ENCODE measurements at places on chromosomes 2 and 18.

DNA sequence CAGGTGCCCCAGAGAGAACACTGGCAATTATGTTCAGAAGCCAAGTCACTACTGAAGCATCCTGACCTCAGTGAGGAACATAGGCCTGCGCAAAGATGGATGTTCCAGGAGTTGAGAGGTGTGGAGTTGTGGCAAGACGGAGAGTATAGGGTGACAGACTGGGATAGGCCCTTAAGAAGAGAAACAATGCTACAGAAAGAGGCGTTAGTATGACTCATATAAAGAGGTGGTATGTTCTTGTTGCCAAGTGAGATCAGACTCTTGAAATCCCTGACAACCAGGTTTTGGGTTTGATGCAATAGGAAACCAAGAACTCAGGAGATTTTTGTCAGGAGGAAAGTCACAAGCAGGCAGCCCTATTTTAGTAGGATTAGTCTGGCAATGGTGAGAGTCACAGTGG, 185.6 kb downstream of the RIT2 start:
- DNase-seq: no peak

DNA sequence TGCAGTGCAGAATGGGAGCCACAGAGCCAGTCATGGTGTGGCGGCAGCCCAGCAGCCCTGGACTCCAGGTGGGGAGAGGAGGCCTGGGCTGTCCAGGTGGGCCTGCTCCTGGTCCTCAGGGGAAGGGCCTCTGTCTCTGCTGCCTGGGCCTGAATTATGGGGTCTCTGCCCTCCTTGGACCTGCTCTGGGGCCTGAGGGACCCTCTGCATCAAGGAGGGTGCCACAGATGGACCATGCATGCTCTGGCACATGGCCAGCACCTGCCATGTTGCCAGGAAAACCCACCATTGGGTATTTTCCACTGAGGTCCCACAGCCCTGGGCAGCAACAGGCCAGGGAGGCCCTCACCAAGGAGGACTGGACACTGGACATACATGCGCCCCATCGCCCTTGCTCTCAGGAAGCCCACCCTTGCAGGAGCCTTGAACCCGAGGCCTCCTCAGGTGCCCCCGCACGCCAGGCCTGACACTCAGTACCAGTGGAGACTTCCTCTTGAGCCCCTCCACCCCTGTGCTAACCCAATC, 107.1 kb downstream of the NDUFA10 start:
- DNase-seq: no peak

GRCh38 chr2:162092658-162093556, 18.9 kb upstream of the DPP4 start:
- DNase-seq: no peak

- no peak for DNase-seq
Observed at GRCh38 chr2:86231680-86232372, 32.6 kb downstream of the MRPL35 start.

- DNase-seq: no peak
Observed at GRCh38 chr2:239822146-239822831, 202.9 kb downstream of the NDUFA10 start.

DNA sequence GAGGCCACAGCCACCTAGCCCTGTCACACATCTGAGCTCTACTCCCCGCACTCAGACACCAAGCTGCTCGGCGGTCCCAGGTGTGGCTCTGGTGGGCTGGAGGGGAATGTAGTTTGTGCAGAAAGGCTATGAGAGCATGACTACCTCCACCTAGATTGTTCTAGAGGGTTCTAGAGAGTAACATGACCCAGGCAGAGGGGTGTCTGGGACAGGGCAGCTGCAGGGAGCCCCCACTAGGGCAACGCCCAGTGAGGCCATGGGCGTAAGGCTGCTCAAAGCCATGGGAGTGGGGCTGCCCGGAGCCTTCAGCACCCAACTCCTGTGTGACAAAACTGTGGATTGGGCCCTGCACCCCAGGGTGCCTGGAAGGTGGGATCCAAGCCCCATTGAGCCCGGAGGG, 511.4 kb upstream of the MYT1L start:
- DNase-seq: no peak

- no peak for DNase-seq
Observed at GRCh38 chr2:220795705-220796104, 776.4 kb downstream of the EPHA4 start.

GRCh38 chr2:173051463-173052215, 24.0 kb upstream of the MAP3K20 start:
- no peak for DNase-seq

DNA sequence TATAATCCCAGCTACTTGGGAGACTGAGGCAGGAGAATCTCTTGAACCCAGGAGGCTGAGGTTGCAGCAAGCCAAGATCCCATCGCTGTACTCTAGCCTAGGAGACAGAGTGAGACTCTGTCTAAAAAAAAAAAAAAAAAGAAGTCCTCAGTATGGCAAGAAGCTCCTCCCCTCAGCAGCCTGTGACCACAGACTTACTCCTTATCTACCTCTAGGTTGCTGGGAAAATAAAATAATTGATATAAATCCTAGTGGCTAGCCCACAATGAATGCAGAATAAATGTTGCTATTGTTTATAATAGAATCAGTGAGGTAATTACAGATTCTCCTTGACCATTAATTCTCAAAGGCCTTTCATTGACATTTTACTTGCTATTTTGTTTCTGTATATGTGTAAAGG, 70.6 kb downstream of the IRS1 start:
- DNase-seq: no peak

DNA sequence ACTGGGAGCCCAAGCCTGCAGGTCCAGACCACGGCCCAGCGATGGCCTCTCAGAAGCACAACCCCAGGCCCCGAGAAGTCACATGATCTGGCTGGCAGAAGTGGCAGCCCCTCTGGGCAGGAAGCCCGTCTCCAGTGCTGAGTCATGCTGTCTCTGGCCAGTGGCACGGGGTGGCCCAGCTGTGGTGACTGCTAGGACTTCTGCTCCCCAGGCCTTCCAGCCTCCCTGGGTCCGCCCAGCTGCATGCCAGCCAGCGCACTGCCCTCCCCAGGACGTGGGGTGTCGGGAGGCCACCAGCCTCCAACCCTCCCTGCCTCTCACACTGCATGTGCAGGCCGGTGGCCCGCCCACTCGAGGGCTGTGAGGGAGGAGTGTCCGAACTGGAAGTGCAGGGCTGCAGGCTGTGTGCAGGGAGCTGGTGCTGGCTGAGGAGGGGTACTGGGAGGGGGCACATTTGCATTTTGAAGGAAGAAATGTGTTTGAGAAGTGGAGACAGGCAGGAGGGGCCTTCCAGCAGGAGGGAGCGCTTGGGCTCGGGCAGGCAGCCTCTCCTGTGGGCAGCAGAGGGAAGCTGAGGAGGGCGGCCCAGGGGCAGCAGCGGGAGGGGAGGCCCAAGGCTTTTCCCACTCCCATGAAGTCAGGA, 17.0 kb upstream of the HPCAL1 start:
- no peak for DNase-seq

GRCh38 chr2:142259356-142259755, 128.5 kb upstream of the LRP1B start:
- no peak for DNase-seq

- DNase-seq: no peak
Observed at GRCh38 chr2:41127351-41127750, 675.5 kb upstream of the SLC8A1 start.

All from CD4-positive, alpha-beta T cell treated with Interleukin-12 subunit alpha and Interleukin-12 subunit beta, for 1 hour (primary cell).